ENCODE measurements at places on chromosomes 4 and X. TPM values are rescaled to one million over a fixed set of nuclear protein-coding genes. Genes with fewer than 3 reads are reported as not detected.

DNA sequence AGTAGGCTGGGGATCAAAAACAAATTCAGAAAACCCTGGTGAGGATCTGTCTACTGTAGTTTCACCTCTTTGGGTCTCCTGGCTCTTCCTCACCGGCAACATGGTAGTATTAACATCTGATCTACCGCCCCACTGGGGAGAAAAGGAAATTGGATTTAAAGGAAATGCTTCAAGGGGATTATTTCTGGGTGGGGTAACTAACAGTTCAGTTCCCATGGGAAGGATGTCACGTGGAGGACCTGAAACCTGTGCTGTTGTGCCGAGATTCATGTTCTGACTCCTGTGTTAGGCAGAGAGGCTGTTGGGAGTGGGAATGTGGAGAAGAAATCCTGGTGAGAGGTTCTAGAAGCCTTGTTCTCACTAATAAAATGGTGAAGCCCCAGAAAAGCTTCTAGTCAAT is 254.4 kb downstream of the BCOR start:
- DNase-seq, result no peak

DNA sequence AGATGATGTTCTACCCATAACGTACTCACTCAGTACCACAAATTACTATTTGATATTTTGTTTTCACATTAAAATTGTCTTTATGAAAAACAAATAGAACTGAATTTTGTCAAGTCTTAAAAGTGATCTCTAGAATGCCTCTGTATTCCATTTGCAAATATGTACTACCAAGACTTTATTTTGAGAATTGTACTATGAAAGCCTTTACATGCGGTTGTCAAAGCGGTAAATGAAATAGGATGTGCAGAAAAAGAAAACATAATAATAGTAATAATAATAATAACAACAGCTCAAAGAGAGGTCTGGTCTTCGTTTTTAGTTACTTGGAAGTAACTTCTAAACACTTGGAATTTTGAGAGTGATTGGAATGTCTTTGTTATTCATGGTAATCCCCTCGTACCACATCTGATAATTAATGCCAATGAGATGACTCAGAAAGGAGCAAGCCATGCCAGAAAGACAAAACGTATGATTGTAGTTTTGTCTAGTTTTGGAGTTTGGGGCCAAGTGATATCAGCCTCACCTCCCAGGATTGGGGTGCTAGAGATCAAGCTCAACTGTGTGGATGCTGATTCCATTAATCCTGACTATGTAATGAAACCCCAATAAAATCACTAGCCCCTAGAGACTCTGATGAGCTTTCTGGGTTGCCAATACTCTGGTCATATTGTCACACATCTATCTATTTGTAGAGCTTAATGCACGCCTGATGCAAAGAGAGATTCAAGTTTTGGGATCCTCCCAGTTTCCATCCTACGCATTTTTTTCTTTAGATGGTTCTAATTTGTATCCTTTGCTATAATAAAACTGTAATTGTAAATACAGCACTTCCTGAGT is 20.2 kb upstream of the CTSO start:
- no peak for DNase-seq

DNA sequence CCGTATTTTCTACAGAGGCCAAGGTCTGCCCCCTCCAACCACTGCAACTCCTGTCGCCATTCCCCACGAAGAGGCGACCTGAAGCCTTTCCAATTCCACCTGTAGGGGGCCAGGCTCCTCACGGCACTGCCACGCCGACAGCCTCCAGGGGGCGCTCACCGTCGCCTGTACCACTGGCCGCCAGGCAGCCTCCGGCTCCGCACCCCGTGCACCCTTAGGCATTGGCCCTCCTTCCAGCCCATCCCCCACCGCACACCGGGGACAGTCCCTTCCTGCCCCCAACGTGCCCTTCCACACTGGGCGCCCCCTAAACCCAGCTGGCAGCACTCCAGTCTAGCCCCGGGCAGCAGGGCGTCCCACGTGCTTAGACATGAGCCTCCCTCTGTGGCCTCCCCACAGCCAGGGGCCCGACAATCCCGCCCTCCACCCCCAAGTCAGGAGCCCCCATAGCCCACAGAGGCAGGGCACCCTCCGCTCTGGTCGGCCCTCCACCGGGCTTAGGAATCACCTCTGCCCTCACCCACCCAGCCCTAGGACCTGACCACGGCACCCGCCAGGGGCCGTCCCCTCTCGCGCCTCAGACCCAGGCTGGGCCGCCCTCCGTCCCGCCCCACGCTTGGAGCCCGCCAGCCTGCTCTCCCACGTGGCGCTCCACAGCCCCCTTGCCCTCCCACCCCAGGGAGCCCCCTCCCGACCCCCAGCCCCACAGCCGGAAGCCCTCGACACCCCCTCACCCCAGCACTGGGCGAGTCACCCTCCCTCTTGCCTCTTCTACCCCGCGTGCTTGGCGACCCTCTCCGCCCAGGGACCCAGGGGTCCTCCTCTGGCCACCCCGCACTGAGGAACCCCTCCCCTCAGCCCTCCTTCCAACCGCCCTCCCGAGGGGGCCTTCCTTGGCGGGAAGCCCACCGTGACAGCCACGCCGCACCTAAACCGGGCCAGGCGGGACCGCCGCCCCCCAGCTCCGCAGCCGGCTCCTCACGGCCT is 711 bp downstream of the PNMA6E start:
- no peak for DNase-seq

DNA sequence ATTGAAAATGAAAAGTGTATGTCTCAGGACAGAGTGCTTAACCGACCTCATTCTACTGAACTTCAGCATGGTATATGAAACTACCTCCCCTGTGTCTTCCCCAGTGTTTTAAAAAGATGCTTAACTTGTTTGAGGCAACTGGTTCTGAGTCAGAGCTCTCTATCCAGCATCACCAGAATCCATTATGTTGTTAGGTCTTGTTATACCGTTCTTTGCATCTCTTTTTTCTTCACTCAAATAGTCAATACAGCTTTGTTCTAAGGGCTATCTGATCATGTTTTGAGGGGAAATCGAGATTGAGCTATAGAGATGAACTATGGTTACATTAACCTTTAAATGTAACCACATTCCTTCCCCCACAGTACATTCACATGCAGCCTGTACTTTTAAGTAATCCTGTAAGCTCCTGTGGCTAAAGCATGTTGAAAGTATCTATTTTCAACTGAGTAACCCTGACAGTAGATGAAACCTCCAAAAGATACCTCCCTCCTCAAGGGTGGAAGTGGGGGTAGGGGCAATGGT is 514.4 kb downstream of the RPA4 start:
- DNase-seq, result no peak

DNA sequence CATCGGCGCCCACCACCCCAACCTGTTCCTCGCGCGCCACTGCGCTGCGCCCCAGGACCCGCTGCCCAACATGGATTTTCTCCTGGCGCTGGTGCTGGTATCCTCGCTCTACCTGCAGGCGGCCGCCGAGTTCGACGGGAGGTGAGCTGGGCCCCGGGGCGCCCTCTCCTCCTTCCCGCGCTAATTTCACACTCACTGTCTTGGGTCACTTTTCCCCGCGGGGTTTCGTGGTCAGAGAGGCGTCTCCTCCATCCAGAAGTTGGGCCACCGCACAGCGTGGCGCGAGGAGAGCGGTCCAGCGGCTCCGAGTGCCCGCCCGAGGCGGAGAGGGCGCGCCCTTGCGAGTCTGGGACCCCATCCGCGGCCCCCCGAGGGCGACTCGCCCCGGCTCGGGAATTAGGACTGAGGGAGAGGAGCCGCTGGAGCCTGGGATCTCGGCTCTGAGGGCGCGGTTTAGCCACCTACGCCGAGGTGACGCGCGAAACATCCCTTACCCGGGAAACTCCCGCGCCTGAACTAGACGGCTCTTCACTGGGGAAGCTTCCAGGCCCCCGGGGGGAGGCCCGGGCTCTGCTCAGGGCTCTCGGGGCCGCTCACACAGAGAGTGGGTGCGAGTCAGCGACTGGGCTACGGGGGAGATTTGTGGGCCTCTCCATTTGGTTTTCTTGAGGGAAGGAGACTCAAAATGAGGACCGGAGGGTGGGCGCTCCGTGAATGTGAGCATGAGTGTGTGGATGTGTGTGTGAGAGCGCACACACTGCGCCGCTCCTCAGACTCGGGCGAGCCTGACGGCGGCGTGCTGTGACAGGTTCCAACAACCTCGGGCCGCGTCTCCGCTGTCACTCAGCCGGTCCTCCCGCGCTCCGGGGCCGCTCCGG is 551 bp downstream of the NPNT start:
- peak; percentile 12 for DNase-seq

DNA sequence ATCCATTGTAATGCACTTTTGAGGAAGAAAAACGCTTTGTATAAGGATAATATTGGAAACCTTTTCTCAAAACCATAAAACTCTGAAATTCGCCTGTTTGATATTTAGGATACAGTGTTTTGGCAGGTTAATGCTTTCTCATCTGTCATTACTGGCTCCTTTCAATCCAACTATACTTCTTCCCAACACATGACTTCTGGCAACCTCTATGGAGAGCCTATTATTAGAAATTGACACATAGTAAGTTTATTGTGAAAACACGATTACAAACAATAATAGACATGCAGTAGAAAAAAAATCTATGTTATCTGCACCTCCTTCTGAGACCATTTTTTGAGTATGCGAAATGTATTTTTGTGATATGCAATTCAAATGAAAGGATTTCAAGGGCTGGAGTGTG is 4.6 kb upstream of the KLHL34 start:
- DNase-seq, result no peak

DNA sequence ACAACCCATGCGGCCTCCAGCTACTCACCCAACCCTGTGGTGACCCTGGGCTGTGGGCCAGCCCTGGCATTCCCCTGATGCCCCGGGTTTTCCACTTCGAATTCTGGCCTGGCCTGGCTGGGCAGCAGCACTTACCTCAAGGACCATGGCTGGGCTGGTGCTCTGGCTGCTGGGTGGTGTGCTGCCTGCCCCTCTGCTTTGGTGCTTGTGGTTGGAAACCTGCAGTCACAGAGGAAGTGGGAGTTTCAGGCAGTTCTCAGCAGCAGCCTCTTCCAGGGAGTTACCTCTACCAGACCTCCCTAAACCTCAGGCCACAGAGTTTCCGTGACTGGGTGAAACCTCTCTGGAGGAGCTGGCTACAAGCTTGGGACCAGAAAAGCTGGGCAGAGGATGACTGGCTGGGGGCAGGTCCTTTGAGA is at the start of gene CXCR3:
Gene CXCR3, minus strand, starts transcription at position 209 of the 419 bp plus-strand sequence. Its CDS starts 62 bp downstream, at position 147.
- DNase-seq, result no peak

DNA sequence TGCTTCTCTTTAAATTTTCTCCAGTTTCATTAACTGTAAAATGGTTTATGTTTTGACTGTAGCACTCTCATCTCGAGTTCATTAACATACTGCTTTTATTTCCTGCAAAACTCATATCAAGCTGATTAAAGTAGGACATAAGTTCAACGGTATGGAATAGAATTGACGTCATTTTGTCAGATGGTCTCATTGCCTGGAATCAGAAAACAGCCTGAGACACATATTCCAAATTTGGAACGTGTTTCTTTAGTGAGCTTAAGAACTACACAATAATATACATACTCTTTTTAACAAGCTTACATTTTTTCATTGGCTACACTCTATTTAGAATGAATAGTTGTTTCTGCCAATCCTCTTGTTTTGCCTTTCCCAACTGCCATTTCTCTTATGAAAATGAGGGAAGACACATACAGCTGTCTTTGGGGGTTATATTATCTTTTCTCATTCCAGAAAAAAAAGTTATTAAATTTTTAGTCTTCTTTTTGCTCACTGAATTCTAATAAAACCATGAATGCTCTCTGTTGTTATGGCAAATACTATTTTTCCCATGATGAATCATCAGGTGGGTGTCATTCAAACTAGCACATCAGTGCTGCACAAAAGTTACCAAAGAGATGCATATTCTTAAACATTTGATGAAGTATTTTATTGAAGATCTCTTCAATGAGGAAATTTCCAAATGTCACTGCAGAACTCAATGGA is 162.8 kb downstream of the GABRB1 start:
- DNase-seq, result no peak

DNA sequence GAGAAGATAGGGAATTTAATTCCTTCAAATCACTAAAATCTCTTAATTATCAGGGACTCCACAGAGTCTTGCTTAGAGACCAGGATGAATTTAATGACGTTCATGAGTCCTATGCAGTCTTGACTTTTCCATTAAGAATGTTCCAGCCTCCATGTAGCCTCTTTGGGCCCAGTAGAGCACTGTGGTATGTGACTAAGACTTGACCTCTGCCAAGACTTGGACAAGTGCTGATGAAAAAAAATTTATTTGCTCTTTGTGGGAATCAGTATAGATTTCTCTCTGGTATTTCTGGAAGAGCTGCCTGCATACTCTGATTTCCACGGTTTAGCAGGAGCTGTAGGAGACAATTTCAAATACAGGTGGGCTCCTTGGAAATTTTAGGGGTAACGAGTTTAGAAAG is 40.6 kb downstream of the CHRDL1 start:
- no peak for DNase-seq

GRPR gene
- 0.36 TPM for polyA plus RNA-seq

- DNase-seq, result no peak
Measured at GRCh38 chr4:38768968-38769394, 13.8 kb downstream of the TLR10 start.

DNA sequence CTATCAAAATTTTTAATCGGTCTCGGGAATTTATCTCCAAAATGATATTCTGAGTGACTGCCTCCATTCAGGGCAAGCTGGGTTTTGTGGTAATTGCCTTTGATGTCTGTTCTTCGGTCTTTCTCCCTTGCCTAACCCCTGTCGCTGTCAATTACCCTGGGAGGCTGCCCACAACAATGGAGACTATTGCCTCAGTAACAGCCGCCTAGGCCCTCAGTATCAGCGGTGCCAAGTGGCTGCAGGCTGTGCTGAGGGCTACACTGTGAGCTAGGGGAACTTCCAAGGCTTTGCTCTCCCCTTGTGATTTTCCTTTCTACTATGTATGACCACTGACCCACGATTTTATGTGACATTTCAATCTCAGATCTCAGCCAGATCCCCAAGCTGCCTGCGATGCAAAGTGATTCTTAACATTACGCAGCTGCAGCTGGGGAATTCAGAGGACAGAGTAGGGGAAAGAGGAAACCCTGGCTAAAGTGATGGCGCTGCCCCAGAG is 36.3 kb upstream of the REST start:
- DNase-seq, result no peak

DNA sequence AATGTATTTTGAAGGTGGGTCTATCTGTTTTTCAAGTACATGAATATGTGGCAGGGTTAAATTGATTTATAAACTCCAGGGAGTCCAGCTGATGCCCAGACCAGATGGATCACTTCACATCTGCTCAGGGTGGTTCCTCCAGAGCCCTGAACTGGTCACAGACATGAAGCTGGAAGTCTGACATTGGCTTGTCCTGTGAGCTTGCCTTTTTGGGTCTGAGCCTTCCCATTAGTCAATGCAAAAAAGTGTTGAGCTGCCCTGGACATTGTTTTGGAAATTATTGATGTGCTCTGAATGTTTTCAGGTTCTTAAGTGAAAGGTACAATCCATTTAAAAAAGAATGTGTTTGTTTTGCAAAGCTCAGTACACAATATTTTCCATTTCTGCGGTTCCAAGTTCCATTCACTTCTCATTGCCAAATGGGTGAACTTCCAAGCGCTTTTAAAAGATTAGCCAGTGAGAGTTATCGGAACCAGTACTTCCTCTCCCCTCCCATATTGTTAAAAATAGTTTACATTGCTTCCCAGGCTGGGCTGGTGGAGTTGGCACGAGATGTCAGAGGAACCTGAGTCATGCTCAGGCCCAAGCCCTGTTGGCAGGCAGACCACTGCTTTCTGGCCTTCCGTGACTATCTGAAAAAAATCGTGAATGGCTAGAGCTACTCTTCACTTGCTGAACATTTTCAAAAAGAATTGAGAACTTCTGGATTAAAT is 52.1 kb downstream of the PDGFRA start:
- no peak for DNase-seq

GRID2 gene
- 3.4 TPM for polyA plus RNA-seq

USP17L18 gene
- polyA plus RNA-seq, result not detected

MBNL3 gene
- 53.9 TPM for polyA plus RNA-seq

GRCh38 chr4:39539089-39539611 is 11.9 kb upstream of the UGDH start:
- DNase-seq, result no peak

- DNase-seq, result no peak
Measured at GRCh38 chrX:74405973-74406489, 15.3 kb upstream of the SLC16A2 start.
